Right hindlimb (tissue), 1 donor: ENCODE measurements at places on chromosomes 4 and X.

DNA sequence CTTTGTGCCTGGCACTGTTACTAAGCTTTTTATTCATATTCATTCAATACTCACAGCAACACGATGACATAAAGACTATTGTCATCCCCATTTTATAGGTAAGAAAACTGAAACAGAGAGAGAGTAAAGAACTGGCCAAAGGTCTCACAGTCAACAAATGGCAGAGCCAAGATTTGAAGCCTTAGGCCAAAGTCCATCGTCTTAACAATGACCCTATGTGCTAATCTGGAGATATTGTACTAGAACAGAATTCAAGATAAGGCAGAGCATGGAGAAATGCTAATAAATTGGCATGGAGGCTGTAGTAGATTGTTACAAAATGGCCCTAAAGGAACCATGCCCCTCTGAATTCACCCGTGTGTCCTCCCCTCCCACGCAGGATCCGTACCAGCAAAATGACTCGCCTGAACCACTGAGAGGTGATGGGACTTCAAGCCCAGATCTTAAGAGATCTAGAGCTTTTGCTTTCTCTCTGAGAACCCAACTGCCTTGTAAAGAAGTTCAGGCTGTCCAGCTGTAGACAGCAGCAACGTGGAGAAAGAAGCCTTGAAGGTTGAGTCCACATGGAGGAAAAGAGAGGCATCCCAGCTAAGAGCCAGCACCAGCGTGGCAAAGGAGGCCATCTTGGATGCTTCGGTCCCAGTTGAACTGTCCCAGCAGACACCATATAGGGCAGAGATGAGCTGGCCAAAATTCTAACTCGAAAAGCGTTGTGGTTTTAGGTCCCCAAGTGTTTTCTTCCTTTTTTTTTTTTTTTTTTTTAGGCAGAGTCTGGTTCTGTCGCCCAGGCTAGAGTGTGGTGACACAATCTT, 52.8 kb upstream of the RBM47 start:
- DNase-seq: no peak

GRCh38 chr4:19575924-19576323, 675.8 kb upstream of the SLIT2 start:
- DNase-seq: no peak

DNA sequence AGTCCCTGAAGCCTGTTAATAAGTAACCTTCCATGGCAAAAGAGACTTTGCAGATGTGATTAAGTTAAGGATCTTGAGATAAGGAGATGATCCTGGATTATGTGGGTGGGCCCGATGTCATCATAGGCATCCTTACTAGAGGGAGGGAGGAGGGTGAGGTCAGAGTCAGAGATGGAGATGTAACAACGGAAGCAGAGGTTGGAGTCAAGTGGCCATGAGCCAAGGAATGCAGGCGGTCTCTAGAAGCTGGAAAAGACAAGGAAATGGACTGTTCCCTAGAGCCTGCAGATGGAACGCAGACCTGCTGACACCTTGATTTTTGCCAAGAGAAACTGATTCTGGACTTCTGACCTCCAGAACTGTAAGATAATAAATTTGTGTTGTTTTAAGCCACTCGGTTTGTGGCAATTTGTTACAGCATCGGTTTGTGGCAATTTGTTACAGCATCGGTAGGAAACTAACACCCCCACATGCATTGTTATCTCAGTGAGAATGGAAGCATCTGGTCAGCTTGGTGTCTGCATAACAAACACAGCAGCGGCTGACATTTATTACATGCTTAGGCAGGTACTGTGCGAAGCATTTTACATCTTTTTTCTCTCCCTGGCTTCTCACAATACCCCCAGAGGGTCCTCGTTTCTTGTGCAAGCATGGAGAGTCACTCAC, 55.6 kb downstream of the CLDN34 start:
- DNase-seq: no peak

- DNase-seq: peak; percentile 68
Observed at GRCh38 chr4:43132010-43132582, 239.6 kb downstream of the GRXCR1 start.

DNA sequence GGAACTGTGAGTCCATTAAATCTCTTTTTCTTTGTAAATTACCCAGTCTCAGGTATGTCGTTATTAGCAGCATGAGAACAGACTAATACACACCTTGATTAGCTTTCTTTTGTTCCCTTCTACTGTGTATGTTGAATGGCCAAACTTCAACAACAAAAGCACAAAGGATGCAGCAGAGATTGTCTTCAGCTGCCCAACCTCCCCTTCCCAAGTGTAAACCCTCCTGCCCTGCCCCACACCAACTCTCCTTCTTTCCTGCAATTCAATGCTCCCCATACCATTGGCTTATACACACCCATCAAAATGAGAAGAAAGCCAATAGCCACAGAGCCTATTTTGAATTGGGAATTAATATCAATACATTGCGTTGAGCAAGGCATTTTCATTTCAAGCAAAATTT, 27.8 kb downstream of the ANOS1 start:
- DNase-seq: no peak

GRCh38 chrX:110087485-110088356, 84.8 kb downstream of the TMEM164 start:
- no peak for DNase-seq
